ENCODE measurements at places on chromosomes 6 and 20. TPM values are rescaled to one million over a fixed set of nuclear protein-coding genes. Genes with fewer than 3 reads are reported as not detected.

DNA sequence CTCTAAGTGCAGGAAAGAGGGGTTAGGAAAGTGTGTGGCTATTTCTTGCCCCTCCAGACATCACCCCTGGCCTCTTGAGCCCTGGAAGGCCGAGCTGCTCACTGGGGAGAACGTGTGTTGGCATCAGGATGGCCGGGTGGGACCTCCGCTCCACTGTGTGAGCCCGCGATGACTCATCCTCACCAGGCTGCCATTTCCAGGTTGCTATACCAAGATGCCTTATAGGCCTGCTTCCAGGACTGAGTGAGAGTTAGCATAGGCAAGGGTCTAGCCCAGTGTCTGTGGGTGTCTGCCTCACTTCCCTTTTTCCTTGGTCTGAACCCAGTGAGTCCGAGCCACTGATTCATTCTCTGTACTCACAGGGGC lies 105.0 kb downstream of the MRPL14 start:
- H3K36me3 ChIP-seq = no peaks in the 10 kb centered on the region
- peaks cover 35% of the 10 kb centered on the region for H3K4me1 ChIP-seq
- no peaks in the 10 kb centered on the region for H3K27me3 ChIP-seq
- no peak for DNase-seq

The VWA7 gene
- total RNA-seq = 0.45 TPM

- H3K4me1 ChIP-seq = no peaks in the 10 kb centered on the region
- no peak for DNase-seq
- no peak overlapping the region for H3K27ac ChIP-seq
- H3K27me3 ChIP-seq = no peaks in the 10 kb centered on the region
- H3K36me3 ChIP-seq = no peaks in the 10 kb centered on the region
- H3K4me3 ChIP-seq = no peak overlapping the region
These were observed 119.6 kb upstream of the RNF24 start for GRCh38 chr20:4134861-4135379.

GRCh38 chr6:121582262-121582661 lies 146.8 kb downstream of the GJA1 start:
- H3K36me3 ChIP-seq = no peaks in the 10 kb centered on the region
- H3K27me3 ChIP-seq = no peaks in the 10 kb centered on the region
- H3K4me1 ChIP-seq = peaks cover 35% of the 10 kb centered on the region
- DNase-seq = no peak
- no peak overlapping the region for H3K4me3 ChIP-seq
- no peak overlapping the region for H3K27ac ChIP-seq

DNA sequence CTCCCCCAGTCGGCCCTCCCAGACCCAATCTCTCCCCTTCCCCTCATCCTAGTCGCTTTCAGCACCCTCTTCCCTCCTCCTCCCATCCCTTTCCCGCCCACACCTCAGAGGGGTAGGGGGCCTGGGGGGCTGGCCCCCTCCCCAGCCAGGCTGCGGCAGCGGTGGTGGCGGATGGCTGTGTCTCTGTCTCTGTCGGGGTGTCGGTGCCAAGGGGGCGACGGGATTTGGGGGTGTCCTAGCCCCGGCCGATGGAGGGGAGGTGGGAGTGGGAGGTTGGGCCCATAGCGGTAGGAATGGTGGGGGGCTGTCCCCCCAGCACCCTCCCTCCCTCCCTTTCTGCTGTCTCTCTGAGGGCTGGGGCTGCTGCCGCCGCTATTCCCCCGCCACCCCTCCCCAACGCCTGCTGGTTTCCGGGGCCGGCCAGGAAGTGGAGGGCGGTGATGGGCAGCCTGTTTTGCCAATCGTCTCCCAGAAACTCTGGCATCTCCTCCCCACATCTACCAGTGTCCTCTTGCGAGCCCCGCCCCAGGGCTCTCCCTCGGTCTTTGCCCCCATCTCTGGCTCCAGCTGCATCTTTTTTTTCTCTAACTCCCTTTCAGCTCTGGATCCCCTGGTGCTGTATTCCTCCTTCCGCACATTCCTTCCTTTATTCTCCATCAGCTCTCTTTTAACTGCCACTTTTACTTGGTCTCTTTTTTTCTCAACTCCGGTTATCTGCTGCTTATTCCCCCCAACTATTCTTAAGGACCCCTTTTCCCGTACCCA lies at the start of gene AGPAT1:
Gene AGPAT1, minus strand, starts transcription at position 374 of the 765 bp plus-strand sequence. CDS start 4,588 bp downstream, outside the sequence.
- H3K4me1 ChIP-seq = peaks cover 67% of the 10 kb centered on the region
- peaks cover 18% of the 10 kb centered on the region for H3K36me3 ChIP-seq
- H3K4me3 ChIP-seq = peak within 1 kb of the TSS; percentile 75

- H3K4me3 ChIP-seq = no peak overlapping the region
- DNase-seq = no peak
- no peaks in the 10 kb centered on the region for H3K27me3 ChIP-seq
- H3K27ac ChIP-seq = no peak overlapping the region
These were observed 578.9 kb downstream of the HAO1 start for GRCh38 chr20:7361321-7361720.

DNA sequence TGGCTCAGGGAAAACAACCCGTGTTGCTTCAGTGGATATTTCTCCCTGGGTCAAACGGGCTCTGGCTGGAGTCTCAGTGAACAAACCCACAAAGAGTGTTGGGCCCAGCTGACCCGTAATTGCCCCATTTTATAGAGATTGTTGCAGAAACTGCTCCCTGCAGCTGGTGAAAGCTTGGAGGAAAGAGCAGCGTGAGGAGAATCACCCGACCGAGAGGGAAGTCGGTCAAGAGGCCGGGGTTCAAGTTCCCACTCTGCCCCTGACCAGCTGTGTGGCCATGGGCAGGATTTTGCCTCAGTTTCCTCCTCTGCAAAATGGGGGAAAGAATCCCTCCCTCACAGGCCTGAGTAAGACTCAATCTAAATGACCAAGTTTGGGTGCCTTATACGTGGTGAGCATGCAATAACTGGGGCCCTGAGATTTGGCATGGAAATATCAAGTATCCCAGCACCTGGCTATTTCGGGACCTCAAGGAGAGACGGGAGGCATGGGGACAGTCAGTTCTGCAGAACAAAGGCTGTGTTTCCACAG lies 1.7 kb upstream of the TGM2 start:
- H3K4me1 ChIP-seq = peaks cover 66% of the 10 kb centered on the region
- no peaks in the 10 kb centered on the region for H3K27me3 ChIP-seq
- DNase-seq = no peak
- H3K27ac ChIP-seq = peak overlapping the region; percentile 93

- no peak overlapping the region for H3K27ac ChIP-seq
- no peaks in the 10 kb centered on the region for H3K36me3 ChIP-seq
- no peaks in the 10 kb centered on the region for H3K27me3 ChIP-seq
These were observed 156.8 kb downstream of the DLL1 start for GRCh38 chr6:170134031-170134470.

The RWDD1 gene
- 76.4 TPM for total RNA-seq

DNA sequence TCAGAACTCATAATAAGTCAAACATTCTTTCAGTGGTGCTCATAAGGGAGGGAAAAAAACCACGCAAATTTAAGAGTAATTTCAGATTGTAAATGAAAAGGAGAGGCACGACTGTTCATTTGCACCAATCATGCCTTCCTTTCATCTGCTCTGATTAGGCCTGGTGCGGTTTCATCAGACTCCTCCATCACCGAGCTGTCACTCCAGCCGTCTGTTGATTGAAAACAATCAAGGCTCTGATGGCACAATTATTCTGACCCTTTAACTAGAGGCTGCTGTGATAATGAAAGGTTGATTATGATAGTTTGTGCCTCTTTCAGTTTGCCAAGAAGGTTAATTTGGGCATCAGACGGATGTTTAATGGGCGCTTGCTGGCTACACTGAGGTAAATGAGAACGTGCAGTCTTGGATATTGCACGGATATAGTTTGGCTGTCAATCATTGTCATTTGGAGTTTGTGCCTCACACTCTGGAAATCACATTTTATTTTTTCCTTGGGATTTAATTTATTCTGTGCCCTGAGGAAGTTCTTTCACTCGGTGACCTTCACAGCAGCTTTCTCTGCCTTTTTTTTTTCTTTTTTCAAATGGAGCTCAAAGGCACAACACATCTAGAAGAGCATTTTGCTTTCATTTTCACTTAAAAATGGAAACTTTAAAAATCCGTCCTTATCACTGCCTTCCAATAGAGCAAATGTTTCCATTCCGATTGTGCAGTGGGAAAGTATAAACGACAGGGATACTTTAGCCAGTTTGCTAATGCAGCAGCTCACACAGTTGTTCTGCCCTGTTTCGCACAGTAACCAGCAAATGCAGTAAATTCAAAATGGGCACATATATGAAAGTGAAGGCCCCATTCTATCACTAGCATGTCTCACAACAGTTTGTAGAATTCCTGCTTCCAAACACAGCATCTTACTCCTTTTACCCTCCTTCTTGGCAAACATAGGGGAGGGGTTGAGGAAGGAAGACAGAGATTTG lies 172.8 kb downstream of the KLHL32 start:
- no peaks in the 10 kb centered on the region for H3K36me3 ChIP-seq
- H3K27me3 ChIP-seq = no peaks in the 10 kb centered on the region
- H3K4me3 ChIP-seq = peak overlapping the region; percentile 2
- DNase-seq = no peak
- no peak overlapping the region for H3K27ac ChIP-seq

GRCh38 chr6:140597181-140597580 lies 1222.7 kb upstream of the CITED2 start:
- H3K27me3 ChIP-seq = no peaks in the 10 kb centered on the region
- H3K36me3 ChIP-seq = no peaks in the 10 kb centered on the region
- H3K27ac ChIP-seq = no peak overlapping the region
- no peak for DNase-seq

DNA sequence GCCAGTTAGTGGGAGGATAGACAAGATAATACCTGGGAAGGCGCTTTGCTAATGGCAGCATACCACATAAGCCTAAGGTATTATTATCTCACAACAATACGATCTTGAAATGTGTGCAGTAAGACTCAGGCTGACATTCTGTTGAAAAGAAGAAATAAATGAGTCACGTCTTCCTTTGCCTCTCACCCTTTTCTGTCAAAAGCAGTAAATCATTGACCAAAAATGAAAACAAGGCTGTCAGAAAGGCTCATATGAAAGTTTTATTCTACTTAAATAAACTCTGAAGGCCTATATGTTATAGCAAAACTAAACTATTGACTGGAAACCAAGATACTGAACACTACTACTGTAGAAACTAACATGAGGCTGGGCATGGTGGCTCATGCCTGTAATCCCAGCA lies 43.1 kb upstream of the IL20RA start:
- H3K27ac ChIP-seq = no peak overlapping the region
- no peak overlapping the region for H3K4me3 ChIP-seq
- no peaks in the 10 kb centered on the region for H3K36me3 ChIP-seq
- H3K27me3 ChIP-seq = no peaks in the 10 kb centered on the region
